ENCODE measurements at places on chromosomes 4 and X.

DNA sequence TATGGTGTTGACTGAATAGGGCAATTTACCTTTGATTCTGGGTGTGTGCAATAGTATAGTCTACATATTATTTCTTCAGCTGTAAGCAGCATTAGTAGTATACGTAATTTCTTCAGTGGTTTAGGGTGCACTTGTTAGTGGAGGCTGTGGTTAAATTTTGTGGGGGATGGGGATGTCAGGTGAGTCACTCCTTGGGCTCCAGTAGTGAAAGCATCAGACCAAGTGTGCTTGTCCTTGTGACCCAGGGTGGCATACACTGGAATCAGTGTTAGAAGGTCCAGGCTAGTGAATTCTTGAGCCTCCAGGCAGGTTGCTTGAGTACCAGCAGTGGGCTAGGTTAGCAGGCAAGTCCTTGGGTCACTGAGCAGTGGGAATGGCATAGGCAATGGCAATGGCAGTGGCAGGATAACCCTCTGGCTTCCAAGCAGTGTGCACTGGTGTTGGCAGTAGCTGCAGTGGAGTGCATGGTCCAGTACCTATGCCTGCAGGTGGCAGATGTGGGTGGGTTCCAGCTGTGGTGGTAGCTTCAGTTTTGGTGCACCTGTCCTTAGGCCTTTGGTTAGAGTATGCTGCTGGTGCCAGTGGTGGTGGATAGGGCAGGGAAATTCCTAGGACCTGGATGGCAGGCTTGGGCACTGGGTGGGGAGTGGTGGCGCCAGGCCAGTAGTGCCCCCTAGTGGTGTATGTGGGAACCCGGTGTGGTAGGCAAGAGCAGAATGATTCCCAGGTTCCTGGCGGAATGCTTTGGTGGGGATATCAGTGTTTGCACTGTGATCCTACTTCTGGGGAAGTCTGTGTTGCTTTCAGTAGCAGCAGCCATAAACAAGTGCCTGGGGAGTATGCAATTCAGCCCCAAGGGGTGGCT is 531.0 kb downstream of the SMARCA1 start:
- DNase-seq, result peak; percentile 14

- DNase-seq, result no peak
These were observed 4.1 kb upstream of the USP11 start for GRCh38 chrX:47228550-47229270.

GRCh38 chr4:22179124-22179874 is 230.7 kb upstream of the KCNIP4 start:
- no peak for DNase-seq

GRCh38 chr4:25590171-25590570 is 65.5 kb upstream of the SLC34A2 start:
- no peak for DNase-seq

DNA sequence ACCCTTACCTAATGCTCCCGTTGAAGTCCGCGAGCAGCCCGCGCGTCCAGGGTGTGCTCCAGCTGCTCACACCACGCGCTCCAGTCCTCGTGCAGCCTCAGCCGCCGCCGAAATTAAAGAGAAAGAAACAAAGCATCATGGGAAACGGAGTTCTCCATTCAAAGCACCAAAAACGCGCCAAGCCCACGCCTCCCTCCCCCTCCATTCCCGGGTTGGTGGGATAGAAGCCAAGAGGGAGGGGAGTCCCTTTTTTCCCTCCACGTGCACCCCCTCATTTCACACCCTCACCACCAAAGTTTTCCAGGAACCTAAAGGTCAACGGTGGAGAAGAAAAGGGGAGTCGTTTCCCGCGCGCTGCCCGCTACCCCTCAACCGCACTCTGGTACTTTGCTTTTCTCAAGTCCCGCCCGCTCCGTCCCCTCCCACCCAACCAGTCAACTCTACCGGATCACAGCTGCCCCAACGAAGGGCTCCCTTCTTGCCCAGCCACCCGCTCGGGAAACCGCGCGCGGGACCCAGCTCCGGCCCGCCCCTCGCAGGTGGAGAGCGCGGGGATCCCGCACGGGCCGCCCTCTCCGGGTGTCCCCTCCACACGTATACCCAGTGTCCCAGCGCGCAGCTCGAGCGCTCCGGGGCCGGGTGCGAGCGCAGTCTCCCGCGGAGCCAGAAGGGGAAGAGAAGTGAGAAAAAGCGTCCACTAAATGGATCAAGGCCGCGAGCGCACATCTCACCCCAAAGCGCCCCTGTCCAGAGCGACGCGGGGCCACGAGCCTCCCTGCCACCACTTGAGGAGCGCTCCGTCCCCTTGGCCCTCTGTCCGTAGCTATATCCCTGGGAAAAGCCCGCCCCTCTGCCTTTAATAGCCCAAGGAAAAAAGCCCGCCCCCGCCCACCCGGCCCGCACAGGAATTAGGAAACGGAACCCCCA is 65.1 kb upstream of the CCDC160 start:
- DNase-seq, result peak; percentile 5

DNA sequence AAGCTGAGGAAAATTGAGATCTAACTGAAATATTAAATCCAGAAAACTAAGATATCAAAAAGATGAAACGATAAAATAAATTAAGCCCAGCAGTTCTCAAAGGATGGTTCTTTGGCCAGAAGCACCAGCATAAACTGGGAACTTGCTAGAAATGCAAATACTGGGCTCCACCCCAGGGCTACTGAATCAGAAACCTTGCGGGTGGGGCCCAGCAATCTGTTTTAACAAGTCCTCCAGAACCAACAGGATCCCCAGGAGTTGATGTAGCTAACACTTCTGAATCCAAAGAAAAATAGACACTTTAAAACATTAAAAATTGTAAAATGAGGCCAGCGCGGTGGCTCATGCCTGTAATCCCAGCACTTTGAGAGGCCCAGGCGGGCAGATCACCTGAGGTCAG is 14.1 kb upstream of the TMEM154 start:
- DNase-seq, result no peak

DNA sequence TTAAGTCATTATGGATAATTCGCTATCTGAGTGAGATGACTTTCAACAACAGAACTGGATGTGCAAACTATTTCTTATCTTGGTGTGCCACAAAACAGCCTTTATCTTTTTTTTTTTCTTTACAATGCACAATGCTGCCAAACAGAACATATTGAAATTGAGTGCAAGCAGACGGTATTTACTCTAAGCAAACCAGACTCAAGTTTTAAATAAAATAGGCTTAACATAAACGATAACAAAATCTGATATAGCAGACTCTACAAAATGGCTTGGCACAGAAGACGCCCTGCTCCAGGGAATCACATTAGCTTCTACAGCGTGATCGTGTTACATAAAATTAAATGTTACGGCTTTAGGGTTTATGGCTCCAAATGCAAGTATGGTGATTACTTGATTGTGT is 9.6 kb upstream of the STK32B start:
- DNase-seq, result no peak

- DNase-seq, result no peak
These were observed 6.0 kb upstream of the DUSP9 start for GRCh38 chrX:153640736-153641575.

- no peak for DNase-seq
These were observed 6.2 kb upstream of the CENPI start for GRCh38 chrX:101091817-101092216.

GRCh38 chrX:12970691-12971202 is 4.2 kb upstream of the TMSB4X start:
- DNase-seq, result peak; percentile 17

GRCh38 chr4:155668707-155669220 is 2.1 kb downstream of the GUCY1A1 start:
- DNase-seq, result no peak

DNA sequence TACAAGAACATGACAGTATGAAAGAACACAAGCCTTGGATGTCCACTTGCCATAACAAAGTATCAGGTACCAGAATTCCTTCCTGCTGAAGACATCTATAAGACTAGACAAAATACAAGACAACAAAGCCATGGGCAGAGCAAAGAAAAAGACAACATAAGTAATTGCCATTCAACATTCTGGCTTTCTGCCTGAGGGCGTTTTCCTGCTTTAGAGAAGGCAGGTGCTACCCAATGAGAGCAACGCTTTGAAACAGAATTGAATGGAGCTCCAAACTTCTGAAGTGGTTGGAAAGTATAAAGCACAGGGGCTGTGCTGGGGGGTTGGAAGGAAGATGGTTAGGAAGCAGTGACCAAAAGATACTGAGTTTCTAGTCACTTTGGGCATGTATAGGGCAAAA is 30.1 kb downstream of the PDE5A start:
- no peak for DNase-seq

DNA sequence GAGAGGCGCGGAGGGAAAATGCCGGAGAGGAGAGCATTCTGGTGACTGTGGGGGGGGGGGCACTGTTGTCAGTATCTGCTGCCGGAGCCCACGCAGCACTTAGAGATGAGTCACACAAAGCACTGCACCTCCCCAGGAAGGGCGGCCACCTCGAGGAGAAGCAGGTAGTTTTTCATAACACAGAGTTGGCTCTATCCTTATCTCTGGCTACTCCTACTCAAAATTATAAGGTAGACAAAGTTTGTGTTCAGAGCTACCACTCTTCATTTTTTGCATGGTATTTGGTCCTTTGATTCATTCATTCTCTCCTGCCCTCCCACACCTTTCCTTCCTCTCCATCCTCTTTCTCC is 76.2 kb upstream of the SCOC start:
- peak; percentile 27 for DNase-seq

DNA sequence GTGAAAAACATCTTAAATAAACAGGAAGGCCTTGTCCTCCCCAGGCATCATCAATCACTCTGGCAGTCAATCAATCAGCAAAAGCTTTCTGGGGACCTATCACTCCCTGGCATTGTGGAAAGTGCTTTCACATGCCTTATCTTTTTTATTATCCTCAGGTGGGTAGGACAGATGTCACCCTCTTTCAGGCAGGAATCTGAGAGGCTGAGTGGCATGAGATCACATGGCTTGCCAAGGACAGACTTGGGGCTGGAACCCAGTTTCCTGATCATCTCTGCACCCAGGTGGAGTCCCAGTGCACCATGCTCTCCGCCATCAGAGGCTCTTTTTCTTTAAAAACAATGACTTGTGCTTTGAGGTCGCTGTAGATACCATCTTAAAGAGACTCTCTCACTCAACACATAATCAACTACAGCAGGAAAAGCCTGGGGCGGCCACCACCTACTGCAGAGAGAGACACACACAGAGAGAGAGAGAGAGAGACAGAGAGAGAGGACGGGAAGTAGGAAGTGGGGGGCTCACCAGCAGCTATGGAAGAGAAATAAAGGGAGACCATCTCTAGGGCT is 282.7 kb downstream of the PTTG2 start:
- DNase-seq, result no peak

DNA sequence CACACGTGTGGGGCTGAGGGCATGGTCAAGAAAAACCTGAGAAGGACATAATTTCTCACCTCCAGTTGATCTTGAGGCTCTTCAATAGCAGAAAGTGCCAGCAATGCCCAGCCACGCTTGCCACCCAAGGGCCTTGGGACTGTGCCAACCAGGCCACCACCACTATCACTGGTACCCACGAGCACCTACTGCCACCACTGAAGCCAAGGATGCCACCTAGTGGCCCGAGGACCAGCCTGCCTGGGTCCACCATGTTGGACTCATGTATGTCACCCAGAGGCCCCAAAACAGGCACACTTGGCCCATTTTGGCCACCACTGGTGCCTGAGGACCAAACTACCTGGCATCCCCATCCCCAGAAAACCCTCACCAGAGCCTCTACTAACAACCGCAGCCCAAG is 191.8 kb downstream of the ADAM29 start:
- peak; percentile 14 for DNase-seq

- DNase-seq, result no peak
These were observed 65.7 kb downstream of the RBM47 start for GRCh38 chr4:40564004-40564403.

DNA sequence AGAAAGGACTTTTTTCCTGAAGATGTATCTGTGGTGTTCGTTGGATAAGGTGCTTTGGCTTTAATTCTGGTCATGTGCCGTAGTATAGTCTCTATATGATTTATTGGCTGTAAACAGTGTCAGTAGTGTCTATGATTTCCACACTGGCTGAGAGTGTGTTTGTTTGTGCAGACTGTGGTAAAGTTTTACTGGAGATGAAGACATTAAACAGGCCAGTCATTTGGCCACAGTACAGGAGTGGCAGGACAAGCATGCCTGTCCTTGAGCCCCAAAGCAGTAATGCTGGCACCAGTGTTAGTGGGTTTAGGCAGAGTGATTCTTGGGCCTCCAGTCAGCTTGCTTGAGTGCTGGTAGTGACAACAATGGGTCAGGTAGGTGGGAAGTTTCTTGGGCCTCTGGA is 1023.9 kb upstream of the GRID2 start:
- no peak for DNase-seq

DNA sequence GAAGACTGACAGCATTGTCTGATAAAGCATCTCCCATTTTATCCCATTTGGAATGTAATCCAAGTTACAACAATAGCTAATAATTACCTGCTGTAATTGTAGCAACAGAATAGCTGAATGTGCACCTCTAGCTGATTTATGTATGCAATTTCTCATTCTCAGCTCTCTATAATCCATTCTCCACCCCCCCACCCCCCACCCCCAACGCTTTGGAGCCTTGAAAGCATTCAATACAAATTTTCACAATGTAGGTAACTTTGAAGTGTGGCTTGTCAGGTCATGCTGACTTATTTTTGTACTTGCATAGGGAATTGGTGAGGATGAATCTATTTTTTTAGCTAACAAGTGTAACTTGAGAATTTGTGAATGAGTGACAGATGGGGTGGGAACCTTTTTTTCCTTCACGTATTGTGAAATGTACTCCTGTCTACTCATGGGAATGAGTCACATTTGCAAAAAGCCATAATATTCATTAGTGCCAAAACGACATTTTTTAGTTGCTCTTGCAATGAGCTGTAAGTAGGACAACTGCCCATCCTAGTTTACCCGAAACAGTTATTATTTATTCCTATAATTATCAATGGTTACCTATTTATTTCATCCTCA is 159.3 kb downstream of the PALLD start:
- DNase-seq, result no peak

DNA sequence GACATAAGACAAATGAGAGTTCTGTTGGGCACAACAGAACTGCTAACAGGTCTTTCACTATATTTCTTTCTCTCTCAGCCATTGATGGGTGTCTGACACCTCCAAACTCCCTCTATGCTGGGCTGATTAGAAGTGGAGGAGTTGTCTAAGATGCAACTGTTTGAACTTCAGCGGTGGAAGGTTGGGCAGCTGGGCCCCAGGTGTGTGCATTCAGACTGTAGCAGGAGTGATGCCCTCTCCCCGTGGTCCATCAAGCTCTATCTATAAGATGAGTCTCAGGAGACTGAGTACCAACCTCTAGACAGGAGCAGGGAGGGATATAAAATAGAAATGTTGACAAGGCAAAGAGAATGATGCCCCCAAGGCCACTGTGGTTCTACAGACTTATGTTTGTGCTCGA is 28.2 kb upstream of the CHRNA9 start:
- no peak for DNase-seq

- no peak for DNase-seq
These were observed 28.4 kb upstream of the SLC10A7 start for GRCh38 chr4:146550161-146550560.

Measured in iPS-NIHi11 (cell line).